ENCODE measurements at places on chromosomes 11 and 22.
A peak's percentile ranks its signal among the peaks of the same experiment; 100 is the strongest.

DNA sequence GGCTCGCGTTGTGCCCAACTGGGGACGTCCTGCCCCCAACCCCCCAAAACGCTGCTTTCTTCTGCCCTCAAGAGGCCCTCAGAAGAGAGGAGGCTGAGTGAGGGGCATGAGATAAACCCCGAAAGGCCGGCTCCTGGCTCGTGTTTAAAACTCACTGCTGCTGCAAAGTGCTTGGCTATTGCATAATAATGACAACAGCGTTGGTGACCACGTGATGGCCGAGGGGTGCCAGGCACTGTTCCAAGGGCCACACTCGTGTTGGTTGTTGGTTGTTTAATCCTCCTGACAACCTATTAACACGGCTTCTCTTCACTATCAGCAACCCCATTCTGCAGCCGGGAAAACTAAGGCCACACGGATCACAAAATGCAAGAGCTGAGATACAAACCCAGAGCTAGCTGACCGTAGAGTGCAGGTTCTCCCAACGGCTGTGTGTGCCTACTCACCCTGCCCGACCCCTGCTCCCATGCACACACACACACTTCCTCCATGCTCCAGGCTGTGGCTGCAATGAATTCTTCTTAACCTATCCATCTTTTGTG, 51.0 kb downstream of the ANO1 start:
- peaks cover 18% of the 10 kb centered on the region for H3K36me3 ChIP-seq
- H3K4me3 ChIP-seq = no peak overlapping the region
- peaks cover 5% of the 10 kb centered on the region for H3K4me1 ChIP-seq
- no peak overlapping the region for H3K27ac ChIP-seq

DNA sequence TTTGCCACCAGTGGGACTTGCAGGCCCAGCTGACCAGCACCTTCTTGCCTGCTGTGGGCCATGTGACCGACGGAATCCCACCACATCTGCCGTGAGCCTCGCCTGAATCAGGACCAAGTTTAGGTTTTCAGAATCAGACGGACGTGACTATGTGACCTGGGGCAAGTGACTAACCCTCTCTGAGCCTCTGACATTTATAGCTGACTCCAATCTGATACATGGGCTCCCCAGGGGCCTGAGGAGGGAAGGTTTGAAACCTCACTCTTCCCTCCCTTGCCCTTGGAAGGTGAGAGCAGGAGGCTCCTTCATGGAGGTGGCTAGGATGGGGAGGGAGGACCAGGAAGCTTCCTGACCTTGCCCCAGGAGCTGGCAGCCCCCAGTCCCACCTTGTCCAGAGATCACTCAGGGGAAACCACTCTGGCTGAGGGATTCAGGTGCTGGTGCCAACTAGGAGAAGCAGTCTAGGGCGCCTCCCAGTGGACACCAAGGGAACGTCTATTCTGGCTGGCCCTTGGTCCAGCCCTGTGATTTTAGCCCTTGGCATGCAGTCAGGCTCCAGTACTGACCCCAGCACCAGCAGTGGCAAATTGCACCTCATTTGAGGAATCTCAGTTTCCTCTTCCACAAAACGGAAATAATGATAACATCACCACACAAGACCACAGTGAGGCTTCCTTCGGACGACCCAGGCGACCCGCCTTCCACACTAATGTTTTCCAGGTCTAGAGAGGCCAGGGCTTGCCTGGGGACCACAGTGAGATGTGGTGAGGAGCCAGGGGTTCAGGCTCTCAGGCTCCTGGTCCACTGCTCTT, 47.2 kb upstream of the SYT7 start:
- peaks cover 23% of the 10 kb centered on the region for H3K4me1 ChIP-seq
- peaks cover 11% of the 10 kb centered on the region for H3K27me3 ChIP-seq
- no peak overlapping the region for H3K4me3 ChIP-seq
- DNase-seq = peak; percentile 76

GRCh38 chr11:64870893-64871466, 7.4 kb downstream of the EHD1 start:
- H3K27ac ChIP-seq = peak overlapping the region; percentile 67
- peak overlapping the region; percentile 1 for H3K4me3 ChIP-seq
- H3K36me3 ChIP-seq = peaks cover 31% of the 10 kb centered on the region
- H3K27me3 ChIP-seq = no peaks in the 10 kb centered on the region
- H3K4me1 ChIP-seq = peaks cover 80% of the 10 kb centered on the region

- peaks cover 5% of the 10 kb centered on the region for H3K4me1 ChIP-seq
- DNase-seq = no peak
- no peaks in the 10 kb centered on the region for H3K27me3 ChIP-seq
- no peak overlapping the region for H3K4me3 ChIP-seq
- peaks cover 41% of the 10 kb centered on the region for H3K36me3 ChIP-seq
- no peak overlapping the region for H3K27ac ChIP-seq
These were observed 8.1 kb downstream of the CLPB start for GRCh38 chr11:72426103-72426757.

- H3K27me3 ChIP-seq = no peaks in the 10 kb centered on the region
- peaks cover 52% of the 10 kb centered on the region for H3K4me1 ChIP-seq
- no peak for DNase-seq
- peak overlapping the region; percentile 21 for H3K27ac ChIP-seq
- H3K36me3 ChIP-seq = peaks cover 26% of the 10 kb centered on the region
These were observed 3.8 kb downstream of the TPCN2 start for GRCh38 chr11:69052343-69053168.

GRCh38 chr11:21511835-21512440, 680.9 kb upstream of the ANO5 start:
- no peak overlapping the region for H3K4me3 ChIP-seq
- no peak for DNase-seq
- no peak overlapping the region for H3K27ac ChIP-seq
- H3K36me3 ChIP-seq = no peaks in the 10 kb centered on the region
- H3K27me3 ChIP-seq = no peaks in the 10 kb centered on the region

DNA sequence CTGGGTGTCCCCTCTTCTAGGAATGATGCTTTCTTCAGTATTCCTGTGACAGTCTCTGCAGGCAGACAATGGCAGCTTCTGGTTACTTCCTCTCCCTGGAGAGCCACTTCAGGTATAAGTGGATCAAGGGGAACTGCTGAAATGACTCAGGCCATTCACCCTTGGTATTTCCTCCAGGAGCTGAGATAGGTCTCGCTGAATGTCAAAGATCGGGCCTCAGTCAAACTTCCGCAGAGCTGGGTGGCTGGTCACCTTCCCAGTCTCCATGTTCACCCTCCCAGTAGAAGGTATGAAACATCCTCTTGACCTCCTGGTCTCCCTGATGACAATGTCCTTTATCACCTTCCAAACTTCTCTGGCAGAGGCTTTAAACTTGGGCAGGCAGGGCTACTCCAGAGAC, 1.8 kb upstream of the ANKK1 start:
- peaks cover 9% of the 10 kb centered on the region for H3K27me3 ChIP-seq
- H3K27ac ChIP-seq = peak overlapping the region; percentile 38
- DNase-seq = no peak
- no peaks in the 10 kb centered on the region for H3K36me3 ChIP-seq
- peaks cover 19% of the 10 kb centered on the region for H3K4me1 ChIP-seq
- no peak overlapping the region for H3K4me3 ChIP-seq

- no peaks in the 10 kb centered on the region for H3K27me3 ChIP-seq
- peaks cover 30% of the 10 kb centered on the region for H3K36me3 ChIP-seq
- H3K4me1 ChIP-seq = no peaks in the 10 kb centered on the region
- DNase-seq = no peak
These were observed 40.3 kb downstream of the SPECC1L start for GRCh38 chr22:24310969-24311368.

- no peaks in the 10 kb centered on the region for H3K36me3 ChIP-seq
- DNase-seq = no peak
- no peaks in the 10 kb centered on the region for H3K27me3 ChIP-seq
- no peak overlapping the region for H3K4me3 ChIP-seq
- H3K4me1 ChIP-seq = peaks cover 14% of the 10 kb centered on the region
These were observed 54.4 kb upstream of the SYN3 start for GRCh38 chr22:33112580-33112979.

DNA sequence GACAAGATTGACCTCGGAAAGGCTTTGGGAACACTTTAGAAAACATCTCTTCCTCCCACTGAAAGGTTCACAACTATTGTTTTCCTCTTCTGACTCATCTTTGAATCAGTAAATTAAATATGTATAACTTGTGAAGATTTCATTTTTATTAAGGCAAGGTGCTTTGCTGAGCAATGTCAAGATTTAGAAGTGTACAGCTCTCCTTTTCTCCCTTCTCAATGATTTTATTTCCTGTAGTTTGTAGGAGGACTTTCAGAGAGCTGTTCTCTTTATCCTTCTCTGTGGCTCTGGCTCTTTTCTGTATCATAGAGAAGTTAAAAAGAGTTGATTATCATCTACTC, 594.2 kb downstream of the METTL15 start:
- H3K36me3 ChIP-seq = no peaks in the 10 kb centered on the region
- H3K4me1 ChIP-seq = no peaks in the 10 kb centered on the region
- H3K27ac ChIP-seq = no peak overlapping the region
- H3K27me3 ChIP-seq = no peaks in the 10 kb centered on the region
- no peak for DNase-seq

DNA sequence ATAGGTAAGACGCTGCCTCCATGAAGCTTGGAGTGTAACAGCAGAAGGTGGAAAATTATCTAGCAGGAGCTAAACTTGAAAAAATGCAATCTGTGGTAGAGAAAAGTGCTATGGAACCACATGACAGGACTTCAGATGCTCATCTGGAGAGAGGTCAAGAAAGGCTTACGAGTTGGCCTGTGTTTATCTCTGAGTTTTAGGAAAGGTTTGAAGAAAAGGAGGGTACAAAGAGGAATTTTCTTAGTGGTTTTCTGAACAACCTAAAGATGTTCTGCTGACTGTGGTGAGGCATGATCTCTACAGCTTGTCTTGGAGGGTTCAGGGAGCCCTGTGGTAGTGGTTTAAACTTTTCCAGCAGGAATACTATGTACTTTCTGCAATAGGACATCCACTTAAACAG, 8.2 kb downstream of the FJX1 start:
- no peak overlapping the region for H3K4me3 ChIP-seq
- no peak overlapping the region for H3K27ac ChIP-seq

DNA sequence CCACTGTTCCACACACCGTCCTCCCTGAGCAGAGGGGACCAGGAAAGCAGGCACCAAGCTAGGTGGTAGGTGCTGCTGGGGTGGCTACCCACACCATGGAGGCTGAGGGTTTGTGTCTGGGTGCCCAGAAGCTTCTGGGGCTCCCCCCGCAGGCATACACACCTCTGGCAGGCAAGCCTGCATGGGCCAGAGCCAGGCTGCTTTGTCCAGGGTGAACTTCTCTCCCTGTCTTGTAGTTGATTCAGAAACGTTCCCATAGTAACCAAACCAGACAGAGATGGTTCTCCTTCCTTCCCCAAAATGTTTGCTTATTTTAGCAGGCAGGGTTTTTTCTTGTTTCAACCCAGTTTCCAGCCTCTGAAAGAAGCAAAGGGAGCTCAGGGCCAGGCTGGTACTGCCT, 40.9 kb upstream of the SUSD2 start:
- H3K27ac ChIP-seq = no peak overlapping the region
- no peak overlapping the region for H3K4me3 ChIP-seq
- peaks cover 17% of the 10 kb centered on the region for H3K4me1 ChIP-seq
- no peaks in the 10 kb centered on the region for H3K27me3 ChIP-seq

DNA sequence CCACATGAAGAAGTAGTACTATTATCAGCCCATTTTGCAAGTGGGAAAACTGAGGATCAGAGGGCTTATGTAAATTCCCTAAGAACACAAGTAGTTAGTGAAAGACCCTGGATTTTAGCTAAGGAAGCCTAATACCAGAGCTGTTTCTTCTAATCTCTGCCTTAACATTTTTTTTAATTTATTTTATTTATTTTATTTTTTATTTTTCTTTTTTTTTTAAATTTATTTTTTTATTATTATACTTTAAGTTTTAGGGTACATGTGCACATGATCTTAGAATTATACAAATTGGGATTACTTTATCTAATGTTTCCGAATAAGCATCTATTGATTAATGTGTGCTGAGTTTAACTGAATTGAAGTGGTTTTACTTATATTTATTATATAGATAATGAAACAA, 1015.3 kb downstream of the LRRC4C start:
- H3K4me1 ChIP-seq = no peaks in the 10 kb centered on the region
- no peak overlapping the region for H3K27ac ChIP-seq
- H3K27me3 ChIP-seq = no peaks in the 10 kb centered on the region
- no peak for DNase-seq

DNA sequence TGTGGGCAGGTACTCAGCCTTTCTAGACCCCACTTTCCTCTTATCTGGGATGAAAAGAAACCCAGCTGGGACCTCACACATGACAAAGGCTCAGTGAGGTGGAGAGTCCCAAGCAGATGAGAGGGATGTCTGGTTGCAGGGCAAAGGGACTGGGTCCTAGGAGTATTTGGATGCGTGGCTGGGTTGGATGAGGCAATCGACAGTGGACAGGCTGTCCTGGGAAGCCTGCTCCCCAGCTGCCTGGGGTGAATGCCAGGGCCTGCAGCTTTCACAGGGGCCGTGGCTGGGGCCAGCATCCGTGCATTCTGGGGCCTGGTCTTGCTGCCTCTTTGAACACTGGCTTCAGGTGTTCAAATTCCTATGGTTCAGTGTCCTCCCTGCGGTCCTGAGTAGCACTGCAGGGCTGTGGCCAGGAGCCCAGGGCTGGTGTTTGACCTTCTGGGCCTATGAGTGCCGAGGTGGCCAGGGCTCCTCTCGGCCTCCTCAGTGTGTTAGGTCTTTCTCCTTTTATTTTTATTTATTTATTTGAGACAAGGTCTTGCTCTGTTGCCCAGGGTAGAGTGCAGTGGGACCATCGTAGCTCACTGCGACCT, 65.3 kb downstream of the MCM5 start:
- no peak overlapping the region for H3K4me3 ChIP-seq
- no peaks in the 10 kb centered on the region for H3K36me3 ChIP-seq
- H3K27ac ChIP-seq = peak overlapping the region; percentile 14
- DNase-seq = no peak
- no peaks in the 10 kb centered on the region for H3K27me3 ChIP-seq
- H3K4me1 ChIP-seq = peaks cover 41% of the 10 kb centered on the region

DNA sequence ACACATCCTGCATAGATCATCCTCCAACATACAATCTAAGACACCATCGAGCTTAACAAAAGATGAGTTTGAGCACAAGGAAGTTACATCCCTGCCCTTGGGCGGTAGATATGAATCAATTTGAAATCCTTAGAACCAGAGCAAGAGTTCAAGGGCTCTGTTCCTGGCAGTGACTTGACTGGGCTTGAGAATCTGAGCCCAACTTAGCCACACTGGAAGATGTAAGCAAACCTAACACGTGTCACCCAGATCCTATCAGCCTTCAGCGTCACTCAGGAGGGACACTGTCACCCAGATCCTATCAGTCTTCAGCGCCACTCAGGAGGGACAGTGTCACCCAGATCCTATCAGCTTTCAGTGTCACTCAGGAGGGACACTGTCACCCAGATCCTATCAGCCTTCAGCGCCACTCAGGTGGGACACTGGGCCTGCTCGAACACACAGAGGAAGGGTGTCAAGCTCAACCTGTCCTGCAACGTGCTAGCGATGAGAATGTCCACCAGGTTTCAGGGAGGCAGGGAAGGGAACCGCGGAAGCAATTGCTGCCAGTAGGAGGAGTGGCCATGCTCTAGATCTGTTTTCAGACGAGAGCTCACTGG, 32.8 kb upstream of the CTSD start:
- H3K27me3 ChIP-seq = peaks cover 10% of the 10 kb centered on the region
- no peak overlapping the region for H3K27ac ChIP-seq
- no peaks in the 10 kb centered on the region for H3K4me1 ChIP-seq
